ENCODE measurements at places on chromosomes 16 and 17.

GRCh38 chr16:31377210-31377903 lies 15.8 kb upstream of the ITGAD start:
- DNase-seq = no peak

DNA sequence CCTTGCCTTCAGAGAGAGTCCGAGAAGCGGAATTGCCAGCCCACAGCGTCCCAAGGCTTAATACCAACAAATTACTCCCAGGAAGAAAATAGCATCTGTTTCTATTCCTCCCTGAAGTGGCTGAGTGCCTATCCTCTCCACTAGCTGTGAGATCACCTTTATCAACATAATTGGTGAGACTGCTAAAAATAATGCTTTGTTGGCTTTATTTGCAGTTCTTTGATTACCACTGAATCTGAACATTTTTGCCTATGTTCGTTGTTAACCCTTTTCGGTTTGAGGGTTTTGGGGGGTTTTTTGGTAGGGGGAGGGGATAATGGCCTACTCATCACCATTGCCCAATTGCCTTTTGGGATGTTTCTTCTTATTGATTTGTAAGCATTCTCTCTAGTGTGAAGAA lies 31.0 kb downstream of the MMP15 start:
- no peak for DNase-seq

- no peak for DNase-seq
Measured at GRCh38 chr16:27154705-27155521, 48.4 kb upstream of the KDM8 start.

DNA sequence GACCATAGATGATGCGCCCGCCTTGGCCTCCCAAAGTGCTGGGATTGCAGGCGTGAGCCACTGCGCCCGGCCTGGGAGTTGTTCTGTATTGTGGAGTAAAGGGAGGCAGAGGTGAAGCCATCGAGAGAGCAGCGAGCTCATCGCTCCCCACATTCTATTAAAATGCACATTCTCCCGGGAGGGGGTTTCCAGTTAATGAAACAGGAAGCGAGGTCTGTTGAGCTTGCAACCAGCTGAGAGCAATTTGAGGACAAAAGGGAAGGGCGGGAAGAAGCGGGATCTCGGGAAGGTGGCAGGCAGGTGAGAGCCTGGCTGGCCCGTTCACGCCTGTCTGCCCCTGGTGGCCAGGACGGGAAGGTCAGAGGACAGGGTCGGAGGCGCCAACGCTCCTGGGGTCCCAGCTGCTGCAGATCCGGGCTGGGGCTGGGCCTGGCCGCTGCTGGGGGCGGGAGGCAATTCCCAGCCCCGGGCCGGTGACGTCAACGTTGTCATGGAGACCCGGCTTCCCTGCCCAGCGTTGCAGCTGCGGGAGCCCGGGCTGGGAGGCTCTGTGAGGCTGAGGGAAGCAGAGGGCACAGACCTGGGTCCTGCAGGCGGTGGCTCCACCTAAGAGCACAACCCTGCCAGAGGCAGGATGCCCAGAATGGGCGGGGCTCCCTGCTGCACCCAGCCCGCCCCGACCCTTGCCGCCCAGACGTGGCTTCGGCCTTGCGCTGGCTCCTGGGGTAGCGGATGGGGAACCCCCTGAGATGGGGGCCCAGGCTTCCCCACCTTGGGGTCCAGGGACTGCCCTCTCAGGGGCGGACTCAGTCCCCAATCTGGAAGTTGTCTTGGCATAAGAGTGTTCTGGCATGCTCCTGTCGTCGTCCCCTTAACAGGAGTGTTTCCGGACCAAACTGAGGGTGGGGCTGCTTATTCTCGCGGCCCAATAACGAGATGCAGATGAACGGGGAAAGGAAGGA lies 48.7 kb upstream of the PLCG2 start:
- DNase-seq = peak; percentile 53

- DNase-seq = no peak
Measured at GRCh38 chr16:49859125-49859811, 3.4 kb upstream of the ZNF423 start.

DNA sequence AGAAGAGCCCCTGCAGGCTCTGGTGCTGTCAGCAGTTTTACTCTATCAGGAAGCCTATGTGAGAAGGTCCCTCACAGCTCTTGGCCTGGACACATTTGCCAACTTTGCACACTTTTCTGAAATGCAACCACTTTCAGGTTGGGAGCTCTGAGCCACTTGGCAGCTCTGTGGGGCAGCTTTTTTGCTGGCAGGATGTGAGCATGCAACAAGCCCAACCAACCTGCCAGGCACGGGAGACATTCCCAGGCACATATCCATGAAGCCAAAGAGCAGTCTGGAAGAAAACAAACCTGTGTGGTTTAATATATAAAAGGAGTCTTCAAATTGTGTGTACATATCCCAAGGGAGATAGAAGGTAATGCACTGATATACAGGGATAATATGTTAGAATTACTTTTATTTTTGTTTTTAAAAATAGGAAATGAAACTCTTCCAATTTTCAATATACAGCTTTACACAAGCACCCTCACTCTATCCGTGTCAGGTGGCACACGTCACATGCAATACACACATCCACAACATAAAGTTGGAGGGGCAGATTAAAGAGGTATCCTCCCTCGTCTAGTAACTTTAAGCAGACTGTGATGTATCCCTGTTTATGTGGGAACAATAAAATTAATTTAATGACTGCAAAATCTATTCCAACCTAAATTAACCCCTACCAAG lies 57.4 kb upstream of the COX10 start:
- no peak for DNase-seq

Data from left renal cortex interstitium (tissue), 4 donors.